Esophagus muscularis mucosa (tissue), 4 donors: ENCODE measurements at places on chromosomes 6 and 20. TPM values are rescaled to one million over a fixed set of nuclear protein-coding genes. Genes with fewer than 3 reads are reported as not detected.

Gene TNF
- 1.5 TPM for total RNA-seq

Gene MAFB
- total RNA-seq = 35.5 TPM

Gene BPIFB2
- not detected for total RNA-seq

Gene SLC17A2
- not detected for total RNA-seq

Gene WASF1
- 12.1 TPM for total RNA-seq

Gene TNFRSF6B
- 15.4 TPM for total RNA-seq

Gene HLA-DMB
- 8.0 TPM for total RNA-seq

Gene TTK
- 0.83 TPM for total RNA-seq
